ENCODE measurements at places on chromosomes 6 and 20. TPM values are rescaled to one million over a fixed set of nuclear protein-coding genes. Genes with fewer than 3 reads are reported as not detected.

SPATA2 gene
- polyA plus RNA-seq = 11.0 TPM

KAT14 gene
- polyA plus RNA-seq = 16.8 TPM

KIF25 gene
- polyA plus RNA-seq = not detected

- no peak for DNase-seq
- no peak overlapping the region for H3K27ac ChIP-seq
- H3K36me3 ChIP-seq = no peaks in the 10 kb centered on the region
- H3K27me3 ChIP-seq = no peaks in the 10 kb centered on the region
Observed at GRCh38 chr6:164731539-164731938, 577.9 kb downstream of the C6orf118 start.

ID1 gene
- 270 TPM for polyA plus RNA-seq

- peak overlapping the region; percentile 11 for H3K27ac ChIP-seq
- peaks cover 22% of the 10 kb centered on the region for H3K36me3 ChIP-seq
- H3K4me1 ChIP-seq = peaks cover 32% of the 10 kb centered on the region
- peak; percentile 57 for DNase-seq
- H3K27me3 ChIP-seq = no peaks in the 10 kb centered on the region
- H3K4me3 ChIP-seq = no peak overlapping the region
Observed at GRCh38 chr6:111282515-111282914, 195.2 kb downstream of the SLC16A10 start.

DNA sequence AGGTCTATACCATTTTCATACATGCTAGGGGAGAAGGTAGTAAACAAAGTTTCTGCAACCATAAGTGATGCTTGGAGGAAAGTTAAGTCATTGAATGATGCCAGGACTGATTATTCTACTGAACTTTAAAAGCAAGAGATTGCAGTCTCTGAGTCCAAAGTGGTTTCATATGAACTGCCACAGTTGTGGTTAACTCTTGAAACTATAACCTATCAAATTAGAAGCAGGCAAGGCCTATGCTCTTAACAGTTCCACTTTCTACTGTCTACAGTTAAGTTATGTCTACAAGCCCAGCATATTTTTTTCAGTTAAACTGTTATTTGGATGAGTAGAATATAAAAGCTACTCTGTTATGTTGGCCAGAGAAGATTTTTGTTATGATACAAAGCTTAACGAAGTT lies 326.5 kb upstream of the RUNX2 start:
- H3K36me3 ChIP-seq = no peaks in the 10 kb centered on the region
- no peak overlapping the region for H3K27ac ChIP-seq
- no peaks in the 10 kb centered on the region for H3K27me3 ChIP-seq

DNA sequence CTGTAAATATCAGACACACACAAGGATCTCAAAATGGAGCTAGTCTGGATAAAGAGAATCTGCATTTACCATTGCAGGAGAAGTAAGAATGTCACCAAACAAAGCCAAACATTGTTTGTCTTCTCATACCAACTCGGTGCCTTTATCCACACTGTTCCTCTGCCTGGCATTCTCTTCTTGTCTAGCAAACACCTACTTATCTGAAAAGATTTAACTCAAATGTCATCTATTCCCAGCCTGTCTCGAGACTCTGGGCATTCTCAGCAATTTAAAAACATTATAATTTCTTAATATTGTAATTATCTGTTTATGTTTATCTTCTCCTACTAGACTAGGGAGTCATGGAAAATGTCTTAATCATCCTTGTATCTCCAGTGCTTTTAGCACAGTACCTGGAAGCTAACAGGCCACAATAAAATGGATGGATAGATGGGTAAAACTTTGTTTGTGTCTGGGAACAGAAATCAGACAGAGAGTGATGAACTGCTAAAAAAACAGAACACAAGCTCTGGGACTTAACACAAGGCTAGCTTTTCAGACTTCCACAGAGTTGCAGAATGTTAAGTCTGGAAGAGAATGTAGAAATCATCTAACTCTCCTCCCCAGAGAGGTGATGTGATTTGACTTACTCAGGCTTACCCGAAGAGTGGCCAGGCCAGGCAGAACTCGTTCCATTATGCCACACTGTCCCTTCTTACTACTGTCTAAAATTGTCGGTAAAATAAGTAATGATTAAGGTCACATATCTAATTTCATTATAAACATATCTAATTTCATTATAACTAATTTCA lies 42.3 kb upstream of the FAM83C start:
- H3K4me3 ChIP-seq = no peak overlapping the region
- DNase-seq = no peak
- H3K36me3 ChIP-seq = peaks cover under 1% of the 10 kb centered on the region
- no peak overlapping the region for H3K27ac ChIP-seq
- no peaks in the 10 kb centered on the region for H3K27me3 ChIP-seq

BMP5 gene
- 1.9 TPM for polyA plus RNA-seq

DNA sequence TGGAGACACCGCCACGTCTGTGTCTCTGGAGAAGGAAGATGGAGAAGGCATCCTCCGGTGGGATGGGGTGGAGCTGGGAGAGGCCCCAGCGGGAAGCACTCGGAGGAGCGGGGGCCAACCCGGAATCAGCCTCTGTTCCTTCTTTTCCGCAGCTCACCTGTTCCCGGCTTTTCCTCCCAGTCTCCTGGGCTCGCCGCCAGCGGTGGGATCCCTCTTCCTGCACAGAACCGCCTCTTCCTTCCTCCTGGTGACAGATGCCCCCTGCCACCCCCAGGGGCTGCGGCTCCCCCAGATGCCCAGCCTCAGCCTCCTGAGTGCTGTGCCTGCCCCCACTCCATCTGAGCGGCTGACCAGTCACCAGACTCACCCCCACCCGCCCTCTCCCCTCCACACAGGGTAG lies 23.3 kb downstream of the RAMACL start:
- no peaks in the 10 kb centered on the region for H3K4me1 ChIP-seq
- H3K27ac ChIP-seq = no peak overlapping the region
- H3K4me3 ChIP-seq = no peak overlapping the region
- no peaks in the 10 kb centered on the region for H3K27me3 ChIP-seq
- H3K36me3 ChIP-seq = no peaks in the 10 kb centered on the region
- no peak for DNase-seq

PPIL6 gene
- not detected for polyA plus RNA-seq

- no peak overlapping the region for H3K4me3 ChIP-seq
- no peaks in the 10 kb centered on the region for H3K36me3 ChIP-seq
- no peaks in the 10 kb centered on the region for H3K4me1 ChIP-seq
- H3K27ac ChIP-seq = no peak overlapping the region
- DNase-seq = no peak
Observed at GRCh38 chr6:73233048-73233447, 7.8 kb upstream of the KHDC1L start.

GRM4 gene
- 0.07 TPM for polyA plus RNA-seq

TREM2 gene
- polyA plus RNA-seq = 0.81 TPM

DEFB132 gene
- polyA plus RNA-seq = not detected

DNA sequence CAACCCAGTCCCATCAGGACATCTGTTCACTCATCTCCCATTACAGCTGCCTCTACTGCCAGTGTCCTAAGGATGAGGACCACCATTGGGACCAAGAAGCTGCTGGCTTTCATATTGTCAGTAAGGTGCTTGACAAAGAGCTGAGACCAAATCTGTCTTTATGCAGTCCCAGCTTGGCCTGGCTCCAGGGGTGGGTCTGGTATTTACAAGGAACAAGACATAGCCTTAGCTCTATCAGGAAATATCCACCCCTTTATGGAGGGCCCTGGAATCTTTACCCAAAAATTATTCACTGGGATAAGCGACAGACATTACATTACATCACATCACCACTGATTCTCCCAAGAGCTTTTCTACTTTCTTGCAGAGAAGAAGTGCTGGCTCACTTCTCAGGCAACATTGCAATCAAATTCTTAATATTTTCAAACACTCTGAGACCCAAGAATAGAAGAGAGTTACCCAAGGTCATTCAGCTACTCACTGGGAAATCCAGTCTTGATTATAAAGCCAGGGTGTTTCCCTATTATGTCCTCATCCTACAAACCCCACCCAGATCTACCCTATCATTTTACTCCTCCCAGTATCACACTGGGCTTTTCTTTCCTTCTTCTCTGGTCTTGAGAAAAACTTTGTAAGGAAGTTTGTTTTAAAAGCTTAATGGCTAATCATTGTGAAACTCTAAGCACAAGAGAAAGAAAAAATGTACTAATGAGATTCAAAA lies 11.5 kb upstream of the PI3 start:
- no peak for DNase-seq
- H3K4me1 ChIP-seq = no peaks in the 10 kb centered on the region
- H3K27ac ChIP-seq = no peak overlapping the region
- peaks cover 5% of the 10 kb centered on the region for H3K27me3 ChIP-seq

IPCEF1 gene
- 2.1 TPM for polyA plus RNA-seq

DNA sequence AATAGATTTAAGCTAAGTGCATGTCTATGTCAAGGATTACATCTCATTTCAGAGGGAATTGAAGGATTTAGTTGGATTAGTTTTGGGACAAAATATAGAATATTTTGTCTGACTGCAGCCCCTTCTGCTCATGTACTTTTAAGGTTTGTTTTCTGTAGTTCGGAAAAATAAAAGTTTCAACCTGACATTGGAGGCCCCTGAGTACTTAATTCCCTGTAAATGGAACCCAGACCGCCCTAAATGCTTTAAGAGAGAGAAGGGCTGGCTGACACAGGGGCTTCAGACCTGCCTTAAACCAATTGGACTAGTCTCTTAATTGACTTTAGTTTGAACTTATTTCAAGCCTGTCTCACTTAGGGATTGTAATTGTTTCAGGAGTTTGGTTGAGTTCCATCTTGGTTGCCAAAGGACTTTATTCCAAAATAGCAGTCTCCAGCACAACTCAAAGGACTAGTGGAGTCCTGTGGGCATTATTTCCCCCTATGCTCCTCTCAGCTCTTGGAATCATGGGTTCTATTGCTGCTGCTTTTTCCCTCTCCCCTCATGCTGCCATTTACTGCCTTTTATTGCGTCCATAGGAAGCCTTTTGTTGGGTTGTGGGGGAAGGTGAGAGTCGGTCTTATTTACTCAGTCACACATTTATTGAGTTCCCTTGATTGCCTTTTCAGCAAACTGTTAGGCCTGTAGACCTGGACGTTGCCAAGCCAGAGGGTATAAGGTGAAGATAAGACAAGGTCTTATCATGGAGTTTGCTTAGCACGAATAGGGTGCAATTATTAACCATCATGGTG lies 14.5 kb downstream of the BRD2 start:
- H3K4me1 ChIP-seq = peaks cover 7% of the 10 kb centered on the region
- H3K36me3 ChIP-seq = peaks cover 19% of the 10 kb centered on the region
- H3K27ac ChIP-seq = no peak overlapping the region
- DNase-seq = peak; percentile 81
- H3K27me3 ChIP-seq = no peaks in the 10 kb centered on the region

DNA sequence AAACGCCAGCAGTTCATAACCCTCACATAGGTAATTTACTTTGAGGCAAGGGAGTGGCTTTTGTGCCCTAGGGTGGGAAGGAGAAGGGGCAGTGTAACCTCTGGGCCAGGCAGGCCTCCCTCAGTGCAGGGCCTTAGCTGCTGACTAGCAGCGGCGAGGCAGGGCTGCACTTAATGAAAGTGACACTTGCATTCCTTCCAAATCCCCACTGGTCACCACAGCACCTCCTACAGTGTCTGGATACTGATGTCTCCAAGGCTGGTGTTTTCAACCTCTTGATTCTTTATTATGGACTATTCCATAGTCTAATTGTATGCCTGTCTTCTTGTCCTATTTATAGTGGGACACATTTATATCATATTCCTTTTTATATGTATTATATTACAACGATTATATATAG lies 152.7 kb downstream of the LY86 start:
- DNase-seq = no peak
- H3K4me3 ChIP-seq = no peak overlapping the region
- no peaks in the 10 kb centered on the region for H3K27me3 ChIP-seq
- H3K4me1 ChIP-seq = no peaks in the 10 kb centered on the region
- H3K36me3 ChIP-seq = no peaks in the 10 kb centered on the region
- H3K27ac ChIP-seq = no peak overlapping the region

DNA sequence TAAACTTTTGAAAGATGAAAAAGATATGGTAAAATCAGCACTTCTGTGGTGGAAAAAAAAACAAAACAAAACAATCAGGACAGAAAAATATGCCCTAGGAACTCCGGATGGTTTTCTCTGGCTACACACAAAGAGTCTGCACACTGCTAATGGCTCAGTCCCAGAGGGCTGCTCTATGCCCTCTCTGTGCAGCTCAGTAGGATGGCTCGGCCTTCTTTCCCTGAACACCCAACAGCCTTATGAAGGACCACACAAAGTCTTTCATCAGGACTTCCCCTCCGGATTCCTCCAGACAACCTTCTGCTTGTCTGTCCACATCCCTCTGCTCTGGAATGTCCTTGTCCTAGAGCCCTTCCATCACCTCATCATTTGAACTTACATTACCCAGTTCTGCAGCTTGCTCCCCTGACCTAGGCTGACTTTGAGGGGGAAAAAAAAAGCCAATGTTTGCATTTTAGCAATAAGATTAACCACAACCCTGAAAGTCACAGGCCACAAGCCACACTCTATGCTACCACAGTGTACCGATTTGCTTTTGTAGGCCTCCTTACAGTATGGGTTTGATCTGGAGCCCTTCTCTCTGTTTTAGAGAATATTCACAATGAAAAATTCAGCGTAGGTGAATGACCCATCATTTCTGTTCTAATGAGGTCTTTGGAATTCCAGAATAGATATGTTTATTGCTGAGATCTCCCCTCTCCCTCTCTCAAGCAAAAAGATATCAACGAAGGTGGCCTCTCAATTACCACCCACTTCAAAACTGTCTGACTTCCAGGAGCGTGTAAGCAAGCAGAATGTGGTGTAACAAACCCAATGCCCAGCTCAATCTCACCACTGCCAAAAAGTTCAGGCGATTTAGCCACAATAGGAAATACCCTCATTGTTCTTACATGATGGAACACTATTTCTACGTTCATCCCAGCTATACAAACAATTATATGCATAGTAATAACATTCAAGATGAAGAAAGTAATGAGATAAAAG lies 164.0 kb downstream of the GMDS start:
- H3K4me1 ChIP-seq = no peaks in the 10 kb centered on the region
- no peak overlapping the region for H3K27ac ChIP-seq
- H3K4me3 ChIP-seq = no peak overlapping the region
- no peaks in the 10 kb centered on the region for H3K27me3 ChIP-seq
- no peak for DNase-seq

WFDC5 gene
- polyA plus RNA-seq = not detected

DNA sequence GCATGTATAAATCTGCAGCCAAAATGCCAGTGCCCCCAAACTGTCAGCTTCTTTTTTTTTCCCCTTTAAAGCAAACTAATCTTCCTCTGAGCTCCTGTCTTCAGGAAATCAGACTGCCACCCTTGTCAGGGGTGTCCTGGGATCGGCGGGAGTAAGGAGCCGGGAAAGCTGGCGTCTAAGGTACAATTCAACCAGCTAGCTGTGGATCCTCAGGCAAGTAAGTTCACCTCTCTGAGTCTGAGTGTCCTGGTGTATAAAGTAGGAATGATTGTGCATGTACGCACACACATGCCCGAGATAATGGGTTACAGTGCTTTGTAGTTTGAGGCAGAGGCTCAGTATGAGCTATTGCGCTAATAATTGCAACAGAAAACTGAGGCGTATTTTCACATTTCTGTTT lies 98.3 kb downstream of the ANKRD60 start:
- no peaks in the 10 kb centered on the region for H3K4me1 ChIP-seq
- DNase-seq = no peak
- no peak overlapping the region for H3K27ac ChIP-seq
- no peaks in the 10 kb centered on the region for H3K36me3 ChIP-seq
- H3K4me3 ChIP-seq = no peak overlapping the region
- H3K27me3 ChIP-seq = peaks cover 6% of the 10 kb centered on the region

- no peaks in the 10 kb centered on the region for H3K27me3 ChIP-seq
- no peak overlapping the region for H3K27ac ChIP-seq
- no peak for DNase-seq
- no peaks in the 10 kb centered on the region for H3K36me3 ChIP-seq
- H3K4me1 ChIP-seq = no peaks in the 10 kb centered on the region
Observed at GRCh38 chr20:21820045-21820444, 114.6 kb downstream of the PAX1 start.

ERVFRD-1 gene
- 0.10 TPM for polyA plus RNA-seq
